AG09309 (cell line): ENCODE measurements at places on chromosomes 3 and 15.

DNA sequence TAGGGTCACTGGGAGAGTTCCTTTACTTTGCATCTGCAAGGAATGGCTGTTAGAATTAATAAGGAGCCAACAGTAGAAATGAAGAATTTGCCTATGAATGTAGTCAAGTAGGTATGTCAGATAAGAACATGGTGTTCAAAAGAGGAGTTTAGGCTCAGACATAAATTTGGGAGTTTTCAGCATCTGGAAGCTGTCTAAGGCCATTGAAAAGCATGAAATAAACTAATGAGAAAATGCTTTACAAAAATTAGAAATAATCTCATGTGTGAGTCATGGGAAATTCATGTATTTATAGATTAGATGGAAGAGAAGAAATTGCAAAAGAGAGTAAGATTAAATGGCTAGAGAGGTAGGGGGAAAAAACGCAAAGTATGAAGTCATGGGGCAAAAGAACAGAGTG is 201.9 kb downstream of the DIPK2A start:
- no peak for DNase-seq

DNA sequence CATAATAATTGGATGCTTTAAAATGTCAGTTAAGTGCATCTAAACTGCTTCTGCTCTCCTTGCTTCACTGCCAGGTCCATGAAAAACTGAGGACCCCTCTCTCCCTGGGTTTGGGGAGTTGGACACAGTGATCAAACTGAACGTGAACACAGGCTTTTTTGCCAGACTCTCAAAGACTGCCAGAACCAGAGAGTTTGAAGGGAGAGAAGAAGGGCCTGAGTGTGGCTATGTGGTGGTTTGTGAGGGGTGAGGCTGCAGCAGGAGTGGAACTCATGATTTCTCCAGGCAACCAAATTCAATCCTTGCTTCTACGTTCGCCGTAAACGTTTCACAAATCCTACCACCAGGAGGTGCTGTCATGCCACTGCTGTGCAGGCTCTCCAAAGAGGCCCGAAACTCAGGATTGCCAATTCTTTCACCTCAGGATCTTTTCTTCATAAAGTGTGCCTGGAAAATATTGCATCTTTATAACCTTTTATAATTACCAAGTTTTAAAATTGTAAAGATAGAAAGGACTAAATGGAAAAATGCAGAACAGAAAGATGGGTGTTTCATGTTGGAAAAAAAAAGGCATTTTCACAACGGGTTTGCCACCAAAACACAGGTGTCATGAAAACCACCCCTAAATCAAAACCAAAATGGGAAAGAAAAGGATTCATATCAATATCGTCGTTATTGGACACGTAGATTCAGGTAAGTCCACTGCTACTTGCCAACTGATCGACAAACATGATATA is 19.7 kb downstream of the TM4SF4 start:
- no peak for DNase-seq

GRCh38 chr15:58641660-58642059 is 107.8 kb downstream of the ADAM10 start:
- no peak for DNase-seq

DNA sequence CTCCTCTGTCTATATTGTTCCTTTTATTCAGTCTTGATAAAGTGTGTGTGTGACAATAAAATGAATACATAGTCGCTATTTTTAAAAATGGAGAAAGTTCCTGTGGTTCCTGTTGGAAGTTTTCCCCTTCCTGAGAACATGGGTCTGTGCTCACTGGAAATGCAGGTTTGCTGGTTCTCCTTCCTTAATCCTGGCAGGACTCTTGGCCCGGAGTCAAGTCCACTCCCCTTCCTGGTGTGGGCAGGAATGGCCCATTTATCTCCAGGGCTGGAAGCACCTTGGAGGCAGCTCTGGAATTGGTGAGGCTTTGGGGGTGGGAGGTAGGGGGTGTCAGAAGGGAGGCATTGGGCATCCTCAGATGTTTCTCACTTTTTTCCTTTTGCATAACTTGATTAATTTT is 30.1 kb downstream of the FOXL2 start:
- no peak for DNase-seq

- no peak for DNase-seq
These were observed 2.5 kb downstream of the SNTN start for GRCh38 chr3:63654931-63655330.

- DNase-seq = peak; percentile 62
These were observed 365.3 kb upstream of the KCNMB2 start for GRCh38 chr3:178170698-178171535.

- DNase-seq = peak; percentile 64
These were observed 88.8 kb upstream of the PLXND1 start for GRCh38 chr3:129695230-129695629.

GRCh38 chr3:11434017-11434526 is 161.9 kb downstream of the ATG7 start:
- peak; percentile 63 for DNase-seq

GRCh38 chr3:140319739-140320138 is 358.1 kb upstream of the TRIM42 start:
- DNase-seq = no peak

GRCh38 chr15:58342508-58342907 is 89.3 kb upstream of the LIPC start:
- DNase-seq = no peak

- DNase-seq = peak; percentile 92
These were observed 227.4 kb upstream of the DCBLD2 start for GRCh38 chr3:99128725-99129505.

GRCh38 chr3:52986049-52986448 is 59.8 kb downstream of the SFMBT1 start:
- no peak for DNase-seq

GRCh38 chr15:39340903-39341645 is 239.8 kb upstream of the THBS1 start:
- no peak for DNase-seq

DNA sequence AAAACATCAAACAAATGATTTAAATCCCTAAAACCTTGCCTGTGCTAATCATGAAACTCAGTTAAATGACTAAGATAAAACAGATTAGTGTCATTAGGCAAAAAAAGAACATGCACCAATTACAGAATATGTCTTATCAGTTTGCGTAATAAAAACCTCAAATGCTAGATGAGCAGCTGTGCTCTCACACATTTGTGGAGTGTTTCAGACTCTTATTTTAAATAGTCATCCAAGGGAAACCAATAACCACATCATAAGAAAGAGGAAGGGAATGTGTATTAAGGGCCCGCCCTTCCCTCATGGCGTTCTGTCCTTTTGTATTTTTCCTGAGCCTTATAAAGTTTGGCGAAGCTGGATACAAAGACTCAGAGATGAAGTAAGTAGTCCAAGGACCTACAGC is 6.6 kb downstream of the SAMMSON start:
- DNase-seq = no peak

GRCh38 chr3:187223799-187224198 is 26.5 kb downstream of the RTP1 start:
- no peak for DNase-seq

- no peak for DNase-seq
These were observed 18.5 kb downstream of the SNUPN start for GRCh38 chr15:75606711-75607699.

DNA sequence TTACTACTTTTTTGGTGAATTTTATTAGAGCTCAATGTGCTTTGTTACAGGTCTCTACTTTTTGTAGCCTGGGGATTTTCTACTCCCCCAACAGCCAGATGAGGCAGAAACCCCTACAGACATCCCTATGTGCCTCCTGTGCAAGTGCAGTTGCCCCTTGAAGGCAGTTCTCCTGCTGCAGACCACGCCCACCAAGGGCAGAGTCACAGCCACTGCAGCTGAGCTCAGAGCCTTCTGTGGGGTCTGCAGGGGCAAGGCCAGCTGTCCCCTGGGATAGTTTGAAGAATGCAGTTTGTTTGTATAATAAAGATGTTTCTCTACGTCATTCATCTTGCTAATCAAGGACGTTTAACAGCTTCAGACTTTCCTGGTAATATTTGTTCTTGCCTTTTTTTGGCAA is 76.8 kb downstream of the NPAP1 start:
- no peak for DNase-seq

GRCh38 chr15:48855501-48856440 is 22.2 kb upstream of the EID1 start:
- peak; percentile 31 for DNase-seq

DNA sequence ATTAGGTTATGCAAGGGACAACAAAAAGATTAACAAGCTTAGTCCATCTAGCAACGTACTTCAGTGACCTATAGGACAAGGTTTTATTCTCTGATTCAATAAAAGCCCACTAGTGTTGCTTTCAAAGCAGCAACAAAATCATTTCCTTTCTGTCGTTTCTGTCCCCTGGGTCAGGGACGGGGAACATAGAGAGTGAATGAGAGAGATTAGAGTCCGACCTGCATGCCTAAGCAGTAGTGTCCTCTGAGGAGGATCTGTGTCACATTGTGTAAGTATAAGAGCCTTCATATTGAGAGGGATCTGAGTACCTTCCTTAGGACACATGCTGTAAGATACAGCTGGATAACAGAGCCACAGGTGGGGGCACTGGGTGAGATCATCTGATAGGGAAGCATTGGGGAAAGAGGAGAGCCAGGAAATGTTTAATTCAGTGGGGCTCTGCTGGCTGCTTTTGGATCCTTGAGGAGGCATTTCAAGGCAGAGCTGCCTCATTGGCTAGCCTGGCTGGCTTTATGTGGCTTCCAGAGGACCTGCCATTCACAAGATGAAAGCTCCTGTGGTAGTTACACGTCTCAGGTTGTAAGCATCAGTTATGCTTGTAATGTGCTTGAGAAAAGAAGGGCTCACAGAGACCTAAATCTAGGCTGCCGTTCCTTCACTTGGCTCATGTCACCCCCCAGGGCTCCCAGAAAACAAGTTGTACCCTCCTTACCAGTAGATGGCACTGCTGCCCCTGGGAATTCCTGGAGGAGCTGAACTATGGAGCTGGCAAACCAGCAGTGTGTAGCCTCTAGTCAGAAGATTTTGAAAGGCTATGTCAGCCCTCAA is 2.7 kb downstream of the TMEM108 start:
- peak; percentile 18 for DNase-seq

DNA sequence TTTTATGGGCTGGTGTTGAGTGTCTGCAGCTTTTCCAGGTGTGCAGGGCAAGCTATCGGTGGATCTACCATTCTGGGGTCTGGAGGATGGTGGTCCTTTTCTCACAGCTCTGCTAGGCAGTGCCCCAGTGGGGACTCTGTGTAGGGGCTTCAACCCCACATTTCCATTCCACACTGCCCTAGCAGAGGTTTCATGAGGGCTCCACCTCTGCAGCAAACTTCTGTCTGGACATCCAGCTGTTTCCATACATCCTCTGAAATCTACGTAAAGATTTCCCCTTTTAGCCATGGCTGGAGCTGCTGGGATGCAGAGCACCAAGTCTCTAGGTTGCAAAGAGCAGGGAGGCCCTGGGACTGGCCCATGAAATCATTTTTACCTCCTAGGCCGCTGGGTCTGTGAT is 11.6 kb downstream of the RFX7 start:
- no peak for DNase-seq

- no peak for DNase-seq
These were observed 2.9 kb downstream of the SCN5A start for GRCh38 chr3:38646630-38647029.

DNA sequence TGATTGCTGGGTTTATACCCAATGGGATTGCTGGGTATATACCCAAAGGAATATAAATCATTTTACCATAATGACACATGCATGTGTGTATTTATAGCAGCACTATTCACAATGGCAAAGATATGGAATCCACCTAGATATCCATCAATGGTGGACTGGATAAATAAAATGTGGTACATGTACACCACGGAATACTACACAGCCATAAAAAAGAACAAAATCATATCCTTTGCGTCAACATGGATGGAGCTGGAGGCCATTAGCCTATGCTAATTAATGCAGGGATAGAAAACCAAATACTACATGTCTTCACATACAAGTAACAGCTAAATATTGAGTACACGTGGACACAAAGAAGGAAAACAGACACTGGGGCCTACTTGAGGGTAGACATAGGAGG is 22.6 kb downstream of the MNS1 start:
- no peak for DNase-seq

- DNase-seq = no peak
These were observed 11.7 kb downstream of the PLCB2 start for GRCh38 chr15:40295877-40296560.

- DNase-seq = no peak
These were observed 33.2 kb downstream of the OXNAD1 start for GRCh38 chr3:16297997-16298885.

GRCh38 chr15:43293432-43293831 is 26.7 kb upstream of the TGM5 start:
- no peak for DNase-seq

DNA sequence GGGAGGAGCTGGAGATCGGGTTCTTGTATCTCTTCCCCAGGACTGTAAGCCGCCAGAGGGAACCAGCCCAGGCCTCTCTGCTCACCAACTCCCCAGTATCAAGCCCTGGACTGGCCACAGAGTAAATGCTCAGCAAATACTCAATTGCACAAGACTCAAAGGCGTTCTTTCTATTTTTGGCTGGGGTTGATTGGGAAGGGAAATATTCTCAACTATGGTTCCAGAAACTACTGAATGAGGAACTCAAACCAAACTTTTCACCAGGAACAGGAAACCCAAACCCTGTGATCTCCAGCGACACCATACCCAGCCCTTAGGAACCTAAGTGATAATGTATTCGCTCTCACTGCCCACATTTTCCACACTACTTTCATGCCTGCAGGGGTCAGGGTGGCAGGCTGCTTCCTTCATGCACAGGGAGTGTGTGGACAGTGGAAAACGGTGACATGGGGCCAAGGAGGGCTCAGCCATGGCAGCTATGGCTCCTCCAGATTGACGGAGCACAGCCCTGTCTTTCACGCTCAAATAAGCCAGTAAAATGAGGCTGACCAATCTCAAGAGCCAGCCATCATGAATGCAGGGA is 124.7 kb upstream of the RAD18 start:
- no peak for DNase-seq

- DNase-seq = no peak
These were observed 119.9 kb upstream of the FHIT start for GRCh38 chr3:61371123-61371522.

DNA sequence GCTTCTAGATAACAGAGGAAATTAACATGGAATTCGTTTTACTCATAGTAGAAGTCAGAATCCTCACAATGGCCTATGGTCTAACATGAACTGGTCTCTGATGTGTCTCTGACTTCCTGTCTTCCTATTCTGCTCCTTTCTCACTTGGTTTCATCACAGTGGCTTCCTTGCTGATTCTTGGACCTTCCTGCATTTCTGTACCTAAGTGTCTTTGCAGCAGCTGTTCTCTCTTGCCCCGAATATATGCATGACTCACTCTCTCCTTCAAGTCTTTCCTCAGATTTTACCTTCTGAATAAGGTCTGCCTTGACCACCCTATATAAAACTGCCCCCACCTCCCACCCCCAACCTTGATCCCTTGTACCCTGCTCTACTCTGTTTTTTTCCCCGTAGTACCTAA is 14.1 kb downstream of the ARL13B start:
- DNase-seq = no peak

DNA sequence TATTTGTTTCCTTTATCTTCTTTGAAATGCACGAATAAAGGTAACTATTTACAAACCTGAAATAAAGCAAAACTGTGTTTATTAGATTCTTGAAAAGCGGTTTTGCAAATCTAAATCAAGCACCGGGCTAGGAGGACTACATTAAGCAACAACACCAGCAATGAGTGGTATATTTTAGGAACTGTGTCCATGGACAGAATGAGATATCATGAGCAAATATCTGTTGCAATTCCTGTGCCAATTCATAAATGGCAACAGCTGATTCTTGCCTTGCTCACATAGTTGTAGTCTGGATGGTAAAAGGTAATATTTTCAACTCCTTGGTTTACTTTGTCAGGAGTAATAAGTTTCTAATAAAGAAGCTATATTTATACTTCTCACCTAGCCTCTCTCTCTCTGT is 403.3 kb downstream of the LPP start:
- no peak for DNase-seq
